ENCODE measurements at places on chromosomes 11 and 22. TPM values are rescaled to one million over a fixed set of nuclear protein-coding genes. Genes with fewer than 3 reads are reported as not detected.

Gene FOLR3
- total RNA-seq: not detected

Gene TMPRSS13
- total RNA-seq: 1.4 TPM

Gene MUC15
- total RNA-seq: not detected

Gene MRPL23
- total RNA-seq: 109 TPM

- no peak for DNase-seq
Observed at GRCh38 chr22:32854351-32854804, 52.9 kb downstream of the TIMP3 start.

- peak; percentile 97 for DNase-seq
Observed at GRCh38 chr22:37538590-37539357, 19.6 kb upstream of the CARD10 start.

GRCh38 chr22:24580276-24580675 is 12.6 kb downstream of the LRRC75B start:
- DNase-seq: no peak

DNA sequence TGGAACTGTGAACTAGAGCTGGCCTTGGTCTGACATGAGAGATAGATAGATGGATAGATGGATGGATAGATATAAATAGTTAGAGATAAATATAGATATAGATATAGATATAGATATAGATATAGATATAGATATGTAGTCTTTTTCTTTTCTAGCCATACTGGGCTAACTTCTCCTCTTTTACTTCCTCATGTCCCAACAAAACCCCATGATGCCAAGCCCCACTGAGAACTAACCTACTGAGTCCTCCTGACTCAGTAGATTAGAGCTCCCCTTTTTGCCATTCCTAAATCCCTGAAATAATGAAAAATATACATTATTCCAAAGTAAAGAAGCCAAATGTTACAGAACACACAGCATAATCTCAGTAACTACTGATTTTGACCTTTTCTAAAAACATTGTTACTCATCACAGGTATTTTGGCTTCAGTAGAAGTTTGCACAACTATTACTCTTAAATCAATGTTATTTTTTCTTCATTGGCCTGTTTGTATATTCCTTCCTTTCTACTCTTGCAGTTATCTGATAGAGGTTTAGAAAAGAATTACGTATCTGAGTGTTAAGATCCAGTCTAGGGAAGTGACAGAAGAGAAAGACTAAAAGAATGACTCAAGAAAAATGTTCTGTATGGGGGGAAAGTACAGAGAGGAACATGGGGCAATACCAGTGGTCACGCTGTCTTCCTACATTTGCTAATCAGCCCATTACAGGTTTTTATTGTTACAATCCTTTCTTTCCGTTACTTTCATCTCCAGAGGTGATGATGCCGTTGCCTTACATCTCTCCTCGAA is 6.0 kb upstream of the OR10D3 start:
- DNase-seq: no peak

GRCh38 chr22:41523464-41524221 is 20.6 kb downstream of the POLR3H start:
- DNase-seq: no peak

- no peak for DNase-seq
Observed at GRCh38 chr11:110050201-110050506, 43.0 kb upstream of the ZC3H12C start.

- DNase-seq: no peak
Observed at GRCh38 chr11:112024178-112024772, 933 bp upstream of the DLAT start.

DNA sequence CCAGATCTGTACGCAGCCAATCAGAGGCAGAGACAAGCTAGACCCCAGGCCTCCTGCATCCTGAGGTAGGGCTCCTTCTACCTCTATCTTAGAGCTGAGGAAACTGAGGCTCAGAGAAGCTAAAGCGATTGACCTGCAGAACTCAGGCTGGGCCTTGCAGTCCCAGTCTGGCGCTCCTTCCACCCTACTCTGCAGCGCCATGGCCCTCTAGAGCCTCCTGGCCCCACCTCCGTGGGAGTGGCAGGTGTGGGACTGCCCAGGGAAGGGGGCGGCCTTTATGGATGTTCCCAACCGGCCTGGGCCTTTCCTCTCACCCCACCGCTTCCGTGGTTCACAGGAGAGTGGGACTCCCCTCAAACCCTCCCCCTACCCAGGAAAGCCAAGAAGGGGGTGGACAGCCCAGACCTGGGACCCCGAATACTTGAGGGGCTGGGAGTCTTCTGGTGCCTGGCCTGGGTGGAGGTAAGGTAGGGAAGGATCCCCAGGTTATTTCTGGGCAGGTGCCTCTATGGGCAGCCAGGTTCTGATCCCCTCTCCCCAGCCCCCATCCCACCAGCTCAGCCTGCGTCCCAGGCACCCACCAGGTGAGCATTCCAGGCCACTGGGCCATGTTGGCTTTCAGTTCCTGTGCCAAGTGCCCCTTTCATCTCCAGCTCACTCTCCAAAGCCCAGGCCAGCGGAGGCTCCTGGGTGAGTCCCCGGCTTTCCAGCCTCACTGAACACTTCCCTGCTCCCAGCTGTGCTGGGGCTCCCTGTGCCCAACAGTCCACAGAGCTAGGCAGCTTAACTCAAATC is 3.0 kb downstream of the WNT11 start:
- DNase-seq: no peak

GRCh38 chr22:45163099-45163450 is 650 bp upstream of the NUP50 start:
- DNase-seq: peak; percentile 36

DNA sequence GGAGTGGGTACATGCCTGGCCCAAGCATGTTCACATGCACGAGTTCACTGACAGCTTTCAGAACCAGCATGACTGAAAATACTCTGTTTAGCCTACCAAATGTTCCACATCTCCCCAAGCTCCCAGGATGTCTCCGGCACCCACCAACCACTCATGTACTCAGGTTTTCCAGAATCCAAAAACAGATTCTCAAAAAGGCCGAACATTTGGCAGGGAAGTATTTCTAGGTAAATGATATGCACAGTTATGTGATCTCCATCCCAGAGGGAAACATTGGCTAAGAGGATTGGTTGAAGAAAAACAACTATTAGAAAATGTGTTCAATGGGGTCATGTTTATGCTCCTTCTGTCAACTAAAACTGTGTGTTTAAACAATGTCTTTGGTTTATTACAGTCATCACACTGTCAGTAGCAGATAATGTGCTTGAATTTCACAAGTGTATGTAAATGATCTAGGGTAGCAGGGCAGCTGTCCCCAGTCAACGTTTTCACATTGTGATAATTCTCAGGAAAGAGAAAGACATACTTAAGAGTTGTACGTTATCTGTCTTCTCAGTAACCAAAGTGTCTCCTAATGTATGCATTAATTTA is 52.3 kb downstream of the BARX2 start:
- no peak for DNase-seq

- DNase-seq: no peak
Observed at GRCh38 chr11:82398300-82398815, 335.3 kb downstream of the FAM181B start.

DNA sequence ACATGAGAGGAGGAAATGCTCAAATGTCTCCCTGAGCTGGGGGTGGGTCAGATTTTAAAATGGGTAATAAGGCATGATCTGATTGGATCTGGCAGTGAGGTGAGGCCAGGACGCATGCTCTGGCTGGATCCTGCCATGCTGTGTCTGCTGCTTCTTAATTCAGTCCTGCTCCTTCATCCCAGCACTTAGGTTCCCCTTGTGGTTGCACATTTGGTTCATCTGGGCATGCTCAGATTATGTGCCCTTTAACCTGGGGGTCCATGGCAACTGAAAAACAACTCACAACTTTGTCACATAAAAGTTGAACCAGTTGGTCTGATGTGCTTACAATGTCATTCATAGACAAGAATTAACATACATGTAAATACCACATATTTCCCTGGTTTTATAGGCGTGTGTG is 67.9 kb downstream of the PIWIL4 start:
- DNase-seq: no peak

Measured in Calu3 (cell line).